ENCODE measurements at places on chromosomes 11 and 22.
A peak's percentile ranks its signal among the peaks of the same experiment; 100 is the strongest.

DNA sequence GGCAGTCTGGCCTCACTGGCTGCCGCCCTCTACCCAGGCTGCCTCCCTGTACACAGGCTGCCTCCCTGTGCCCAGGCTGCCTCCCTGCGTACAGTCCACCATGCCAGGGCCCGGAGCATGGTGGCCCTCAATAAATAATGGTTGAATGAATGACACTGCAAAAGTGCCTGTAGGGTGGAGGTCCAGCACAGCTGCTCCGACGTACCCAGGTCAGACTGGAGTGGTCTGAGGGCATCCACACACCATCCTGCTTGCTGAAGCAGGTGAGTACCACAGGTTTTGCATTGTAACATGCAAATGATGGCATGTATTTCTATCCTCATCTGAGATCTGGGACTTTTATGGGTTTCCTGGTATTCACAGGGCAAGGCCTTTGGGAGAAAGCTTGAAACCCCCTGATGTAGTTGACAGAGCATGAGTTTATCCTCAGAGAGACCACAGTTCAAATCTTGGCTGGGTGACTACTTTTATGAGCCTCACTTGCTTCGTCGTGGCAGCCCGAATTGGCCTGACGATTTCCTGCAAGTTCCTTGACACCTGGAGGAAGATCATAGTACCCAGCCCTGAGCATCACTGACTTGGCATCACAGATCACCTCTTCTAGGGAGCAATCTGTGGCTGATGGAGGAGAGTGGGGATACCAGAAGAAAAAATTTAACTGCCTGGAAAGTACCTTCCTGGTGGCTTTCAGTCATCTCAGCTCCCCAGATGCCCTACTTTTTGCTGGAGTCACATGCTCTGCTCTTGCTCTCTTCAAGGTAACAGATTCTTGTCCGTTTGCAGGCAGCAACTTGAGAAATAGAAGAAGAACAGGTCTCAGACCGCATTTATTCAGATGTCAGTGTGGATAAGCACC is 16.0 kb upstream of the CYB5R3 start:
- peak; percentile 66 for DNase-seq

GRCh38 chr11:63837739-63838138 is 1.2 kb upstream of the MARK2 start:
- no peak for DNase-seq

DNA sequence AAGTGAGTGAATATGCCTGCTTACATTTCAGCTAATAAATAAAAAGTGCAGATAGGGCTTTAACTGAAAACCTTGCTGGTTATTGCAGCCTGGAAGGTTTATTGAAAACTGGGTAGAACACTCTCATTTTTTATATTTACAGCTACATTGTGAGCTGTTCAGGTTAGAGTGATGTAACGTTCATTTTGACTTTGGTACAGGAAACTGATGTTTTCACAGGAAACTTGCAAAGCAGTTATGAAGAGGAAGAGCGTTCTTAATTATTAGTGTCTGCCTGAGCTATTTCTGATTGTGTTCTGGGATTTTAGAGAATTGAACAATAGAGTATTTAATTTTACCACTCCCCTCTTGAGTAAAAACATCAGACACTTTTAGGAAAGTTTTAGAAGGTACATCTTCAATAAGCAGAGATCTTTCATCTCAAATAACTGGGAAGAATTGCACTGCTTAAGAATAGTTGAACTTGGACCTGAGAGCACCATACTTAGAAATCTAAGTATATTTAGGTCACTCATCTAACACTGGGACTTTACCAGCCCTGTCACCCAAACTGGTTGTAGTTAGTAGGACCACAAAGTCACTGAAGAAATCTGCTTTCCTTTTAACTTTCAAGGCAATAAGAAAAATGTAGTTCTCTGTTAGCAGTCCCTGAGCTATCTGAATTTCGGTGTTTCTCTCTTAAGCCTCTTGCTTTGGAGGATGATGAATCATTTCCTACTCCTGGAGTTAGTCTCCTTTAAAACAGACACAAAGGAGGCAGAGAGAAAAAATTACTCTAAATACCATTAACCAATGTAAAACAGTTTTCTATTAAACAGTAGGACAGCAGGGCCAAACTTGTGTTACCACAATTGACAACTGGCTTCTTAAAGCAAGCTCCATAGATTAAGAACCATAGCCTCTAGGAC is 128.6 kb upstream of the DDI1 start:
- no peak for DNase-seq

GRCh38 chr11:31240340-31240904 is 129.1 kb downstream of the DCDC1 start:
- DNase-seq = peak; percentile 68

DNA sequence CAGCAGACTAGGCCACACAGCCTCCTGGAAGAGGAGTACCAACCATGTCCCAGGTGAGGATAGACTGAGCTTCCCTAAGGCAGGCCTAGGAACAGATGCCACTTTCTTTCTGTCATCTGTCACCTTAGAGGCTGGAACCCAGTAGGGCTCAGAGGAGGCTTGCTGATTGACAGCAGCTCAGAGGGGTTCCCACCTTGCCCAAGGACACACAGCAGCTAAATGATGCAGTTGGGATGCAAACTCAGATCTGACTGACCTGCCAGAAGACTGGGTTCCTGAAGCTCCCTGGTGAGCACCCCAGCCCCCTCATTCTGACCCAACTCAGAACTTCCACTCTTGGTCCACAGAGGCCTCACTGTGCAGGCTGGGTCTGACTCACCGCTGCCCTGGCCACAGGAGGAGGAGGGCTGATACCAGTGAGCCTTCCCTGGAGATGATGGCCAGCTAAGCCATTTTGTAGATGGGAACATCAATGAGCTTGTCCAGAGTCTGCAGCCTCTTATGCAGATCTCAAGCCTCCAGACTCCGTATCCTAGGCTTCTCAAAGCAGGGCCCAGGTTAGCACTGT is 14.0 kb downstream of the CAPN5 start:
- DNase-seq = no peak

- no peak for DNase-seq
These were observed 5.5 kb upstream of the KCNJ1 start for GRCh38 chr11:128872594-128872993.

DNA sequence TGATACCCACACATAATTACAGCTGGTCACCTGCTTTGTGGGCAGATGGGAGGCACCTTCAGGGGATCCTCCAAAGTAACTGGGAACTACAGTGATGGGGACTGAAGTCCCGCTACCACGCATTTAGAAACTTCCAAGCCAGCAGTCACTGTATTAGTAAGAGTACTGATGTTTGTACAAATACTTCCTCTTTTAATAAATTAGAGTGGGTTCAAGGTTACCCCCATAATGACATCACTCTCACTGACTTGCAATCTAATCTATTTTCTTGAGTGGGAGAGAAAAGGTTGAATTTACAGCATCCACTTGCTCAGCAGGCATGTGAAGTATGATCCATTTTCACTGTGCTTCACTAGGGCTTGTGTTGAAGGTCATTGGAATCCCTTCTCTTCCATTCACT is 72.1 kb upstream of the TIMP3 start:
- no peak for DNase-seq

DNA sequence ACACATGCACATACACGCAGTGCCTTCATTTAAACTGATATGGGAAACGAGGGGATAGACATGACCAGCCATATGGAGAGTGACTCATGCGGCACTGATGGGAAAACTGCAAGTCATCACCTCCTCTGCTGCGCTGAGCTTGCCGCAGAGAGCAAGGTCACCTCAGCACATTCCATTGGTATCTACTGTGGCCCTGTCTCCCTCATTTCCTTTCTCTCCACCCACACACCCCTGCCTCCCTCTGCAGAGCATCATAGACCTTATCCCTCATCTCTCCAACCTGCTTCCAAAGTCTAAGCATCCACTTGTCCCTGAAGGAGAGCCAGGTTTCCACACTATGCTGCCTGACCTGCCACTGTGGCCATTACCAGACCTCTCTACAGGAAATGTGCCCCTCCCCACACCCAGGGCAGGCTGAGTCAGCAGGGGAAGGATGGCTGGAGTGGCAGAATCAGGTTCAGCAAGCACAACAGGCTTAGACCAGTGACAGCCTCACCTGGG is 116.9 kb upstream of the SNX19 start:
- DNase-seq = no peak

DNA sequence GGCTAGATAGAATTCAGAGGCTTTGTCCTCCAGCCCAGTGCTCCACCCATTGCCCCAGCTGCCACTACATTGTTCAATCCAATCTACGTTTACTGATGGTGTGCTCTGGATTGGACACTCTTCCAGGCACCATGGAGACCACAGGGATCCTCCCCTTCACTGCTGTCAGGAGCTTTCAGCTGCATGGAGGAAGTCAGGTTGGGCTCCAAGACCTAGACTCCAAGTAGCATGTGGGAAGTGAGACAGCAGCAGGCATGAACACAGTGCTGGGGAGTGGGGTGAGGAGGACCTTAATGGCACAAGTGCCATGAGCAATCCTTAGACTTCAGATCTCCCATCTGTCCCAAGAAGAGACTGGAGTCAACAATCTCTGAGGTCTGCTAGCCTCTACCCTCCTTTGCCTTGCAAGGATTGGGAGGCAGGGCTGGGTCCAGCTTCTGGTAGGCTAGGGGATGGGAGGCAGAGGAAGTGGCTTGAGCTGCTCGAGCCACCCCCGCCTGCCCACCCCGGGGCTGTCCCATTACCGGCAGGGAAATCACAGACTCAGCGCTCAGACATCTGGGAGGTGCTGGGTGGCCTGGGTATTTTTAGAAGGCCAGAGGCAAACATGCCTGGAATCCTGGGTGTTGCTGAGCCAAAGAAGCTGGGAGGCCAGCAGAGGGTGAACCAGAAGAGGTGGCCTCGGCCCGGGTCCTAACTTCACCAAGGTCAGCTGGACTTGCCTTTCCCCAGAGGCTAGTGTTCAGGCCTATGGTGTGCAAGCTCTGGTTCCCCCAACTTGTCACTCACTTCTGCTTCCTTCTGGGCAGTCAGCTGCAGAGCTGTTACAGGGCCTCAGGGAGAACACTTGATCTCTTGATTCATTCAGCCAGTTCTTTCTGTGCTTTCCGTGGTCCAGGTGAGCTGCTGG is 15.2 kb upstream of the FCHSD2 start:
- DNase-seq = no peak

GRCh38 chr11:127042445-127042844 is 41.9 kb upstream of the KIRREL3 start:
- no peak for DNase-seq

DNA sequence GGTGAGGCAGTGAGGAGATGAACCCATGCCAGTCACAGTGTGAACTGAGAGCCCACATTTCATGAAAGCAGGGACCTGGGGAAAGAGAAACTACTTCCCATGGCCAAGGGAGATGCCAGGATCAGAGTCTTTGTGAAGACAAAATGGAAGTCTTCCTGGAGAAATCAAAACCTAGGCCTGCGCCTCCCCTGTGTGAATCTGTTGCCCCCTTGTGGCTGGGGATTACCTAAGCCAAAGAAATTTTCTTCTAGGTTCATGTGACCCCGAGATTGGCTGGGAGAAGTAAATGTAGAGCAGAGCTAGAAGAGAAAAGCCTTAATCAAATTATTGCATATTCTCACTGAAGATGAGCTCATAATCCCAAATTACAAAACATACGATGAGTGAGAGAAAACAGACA is 1075.3 kb downstream of the TBC1D22A start:
- no peak for DNase-seq

GRCh38 chr11:67288452-67289225 is 464 bp upstream of the ANKRD13D start:
- peak; percentile 93 for DNase-seq

GRCh38 chr22:48068323-48068885 is 1306.0 kb downstream of the TBC1D22A start:
- no peak for DNase-seq

DNA sequence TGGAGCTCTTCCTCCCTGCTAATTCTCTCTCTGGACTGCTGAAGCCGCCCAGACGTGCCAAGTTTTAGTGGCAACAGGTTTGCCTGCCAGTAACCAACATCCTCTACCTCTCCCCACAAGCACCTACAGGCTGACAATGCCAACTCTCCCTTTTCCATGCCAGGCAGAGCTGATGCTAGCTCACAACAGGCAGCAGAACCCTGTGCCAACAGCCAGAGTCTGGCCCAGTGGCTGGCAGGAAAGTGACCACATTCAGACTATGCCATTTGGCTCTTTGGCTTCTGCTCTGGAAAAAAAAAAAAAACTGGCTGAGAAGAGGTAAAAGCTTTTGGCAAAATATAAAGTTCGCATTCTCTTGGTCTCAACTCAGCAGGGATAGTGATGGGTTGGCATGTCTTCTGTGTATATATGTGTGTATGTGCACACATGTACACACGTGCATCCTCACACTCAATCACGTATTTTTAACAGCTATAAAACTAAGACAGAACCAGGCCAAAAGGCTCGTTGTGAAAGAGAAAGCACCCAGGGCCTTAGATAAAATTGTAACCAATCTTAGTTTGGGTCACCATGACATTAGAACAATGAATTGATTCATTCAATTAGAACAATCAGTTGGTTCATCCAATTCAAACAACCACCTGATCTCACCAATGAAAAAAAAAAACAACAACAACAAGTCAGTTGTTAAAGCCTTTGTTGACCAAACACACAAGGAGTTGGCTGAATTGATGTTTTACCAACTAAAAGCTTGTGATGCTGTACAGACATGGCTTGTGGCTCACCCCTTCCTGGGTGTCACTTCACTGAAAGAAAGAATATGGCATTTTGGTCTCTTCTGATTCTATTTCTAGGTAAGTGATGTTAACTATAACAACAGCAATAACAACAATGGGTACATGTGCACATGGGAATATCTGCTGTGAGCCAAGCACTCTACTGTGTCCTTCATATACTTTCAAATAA is 48.6 kb downstream of the TRIM29 start:
- no peak for DNase-seq

DNA sequence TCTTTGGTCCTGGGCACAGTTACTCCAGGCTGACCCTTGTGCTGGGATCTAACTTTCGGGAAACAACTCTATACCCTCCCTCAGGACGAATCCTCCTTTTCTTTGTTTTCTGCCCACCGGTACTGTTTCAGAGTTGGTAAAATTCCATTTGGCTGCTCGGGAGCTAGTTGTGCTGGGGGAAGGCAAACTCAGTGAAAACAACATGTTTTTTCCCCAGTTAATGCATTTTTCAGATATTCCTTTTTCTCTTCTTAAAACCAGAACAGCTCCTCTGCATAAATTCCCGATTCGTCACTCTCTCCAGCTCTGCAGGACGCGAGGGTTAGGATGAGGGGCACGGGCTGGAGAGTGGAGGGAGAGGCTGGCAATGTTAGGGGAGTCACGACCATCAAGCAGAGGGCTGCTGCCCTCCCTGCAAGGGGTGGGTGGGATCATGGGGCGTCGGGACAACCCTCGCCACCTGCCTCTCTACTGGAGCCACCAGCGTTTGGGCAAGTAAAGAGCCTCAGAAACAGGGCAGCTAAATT is 31.3 kb downstream of the LRRC10B start:
- no peak for DNase-seq

DNA sequence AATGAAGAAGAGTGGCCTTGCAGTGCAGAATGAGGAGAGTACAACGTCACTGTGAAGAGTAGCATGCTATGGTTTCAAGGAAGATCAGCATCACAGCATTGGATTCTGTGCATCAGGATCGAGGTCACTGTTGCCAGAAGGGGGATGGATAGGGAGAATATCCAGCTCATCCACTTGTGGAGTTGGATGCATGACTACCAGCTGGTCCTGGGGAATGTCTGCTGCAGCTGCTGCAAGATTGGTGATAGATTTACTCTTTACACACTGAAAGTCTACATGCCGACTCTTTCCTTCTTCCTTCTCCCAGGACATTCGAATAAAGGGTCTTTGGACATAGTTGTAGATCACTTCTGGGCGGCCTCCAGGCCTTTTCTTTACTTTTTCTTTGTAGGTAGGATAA is 74.3 kb downstream of the BTBD10 start:
- no peak for DNase-seq

All from NCI-H526 treated with DMSO at 0.1 percent for 48 hours (cell line).